ENCODE measurements at places on chromosomes 1 and 21.

DNA sequence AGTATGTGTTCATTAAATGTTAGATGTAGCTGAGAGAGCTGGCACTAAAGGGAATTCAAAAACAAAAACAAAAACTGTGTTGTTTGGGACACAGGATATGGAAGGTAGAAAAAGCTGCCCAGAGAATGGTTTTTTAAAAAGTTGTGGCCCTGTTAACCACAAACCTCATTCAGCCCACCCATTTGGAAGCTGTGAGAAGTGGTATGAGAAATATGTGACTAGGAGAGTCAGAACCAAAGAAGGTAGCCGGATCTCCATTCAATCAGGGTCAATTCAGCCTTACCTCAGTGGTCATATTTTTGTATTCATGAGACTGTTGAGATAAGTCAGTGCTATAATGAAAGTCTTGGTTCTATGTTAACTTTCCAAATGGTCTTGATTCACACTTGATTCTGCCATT is 29.8 kb upstream of the CACYBP start:
- no peak for DNase-seq

- no peak for DNase-seq
These were observed 94.4 kb upstream of the KCTD3 start for GRCh38 chr1:215472723-215473122.

DNA sequence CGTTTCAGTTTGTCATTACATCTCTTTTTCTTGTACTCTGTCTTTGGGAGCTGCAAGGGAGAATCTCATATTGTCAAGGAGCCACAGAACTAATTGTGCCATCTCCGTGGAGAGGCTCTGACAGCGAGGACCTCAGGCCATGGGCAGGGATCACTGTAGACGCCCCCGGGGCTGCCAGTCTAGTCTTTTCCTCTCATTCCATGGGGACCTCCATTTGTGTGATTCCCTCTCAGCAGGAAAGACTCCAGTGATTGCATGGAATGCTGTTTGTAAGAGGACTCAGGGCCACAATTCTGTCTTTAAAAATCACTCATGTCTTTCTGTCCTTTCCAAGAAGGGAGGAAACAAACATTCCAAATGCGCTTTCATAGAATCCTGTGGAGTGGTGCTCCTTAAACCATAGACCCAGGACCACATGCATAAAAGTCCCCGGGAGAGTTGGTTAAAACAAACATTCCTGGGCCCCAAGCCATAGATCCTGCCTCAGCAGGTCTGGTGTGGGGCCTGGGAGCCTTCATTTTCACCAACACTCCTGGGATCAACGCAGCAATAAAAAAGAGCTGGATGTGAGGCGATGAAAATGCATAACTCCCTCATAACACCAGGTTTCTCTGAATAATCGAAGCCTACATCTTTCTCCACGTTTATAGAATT is 104.5 kb downstream of the ZP4 start:
- no peak for DNase-seq

GRCh38 chr1:202306535-202307345 is 35.0 kb downstream of the UBE2T start:
- no peak for DNase-seq

DNA sequence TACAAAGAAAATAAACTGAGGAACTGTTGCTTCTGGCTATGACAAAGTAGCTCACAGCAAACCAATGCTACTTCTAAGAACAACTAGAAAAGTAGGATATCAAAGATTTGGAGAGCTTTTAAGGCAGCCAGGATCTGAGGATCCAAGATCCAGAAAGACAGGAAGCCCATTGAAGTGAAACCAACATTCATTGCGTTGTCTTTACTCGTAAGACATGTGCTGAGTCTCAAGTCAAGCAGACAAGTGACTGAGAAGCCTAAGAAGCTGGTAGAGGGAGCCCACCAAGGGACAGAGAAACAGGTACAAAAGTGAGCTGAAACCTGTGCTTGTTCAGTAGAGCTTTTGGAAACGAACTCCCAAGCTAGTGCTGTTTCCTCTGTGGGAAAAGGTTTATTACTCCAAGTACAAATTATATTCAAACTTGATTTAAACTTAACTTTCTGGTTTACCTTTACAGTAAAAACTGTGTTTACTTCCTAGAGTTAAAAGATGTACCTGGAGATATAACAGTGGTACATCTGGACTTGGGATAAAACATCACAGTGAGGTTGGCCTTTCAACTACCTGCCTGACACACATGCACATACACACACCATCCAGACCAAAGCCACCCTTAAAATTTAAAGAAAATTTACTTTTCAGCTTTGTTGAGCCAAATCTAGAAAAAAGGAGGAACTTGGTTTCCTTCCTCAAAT is 41.2 kb downstream of the NME7 start:
- DNase-seq, result no peak

- DNase-seq, result no peak
These were observed 234.2 kb upstream of the PTBP2 start for GRCh38 chr1:96487394-96487793.

- DNase-seq, result peak; percentile 12
These were observed 3.8 kb downstream of the BCL9 start for GRCh38 chr1:147545133-147545532.

- no peak for DNase-seq
These were observed 113.3 kb downstream of the PTPN14 start for GRCh38 chr1:214438075-214438474.

DNA sequence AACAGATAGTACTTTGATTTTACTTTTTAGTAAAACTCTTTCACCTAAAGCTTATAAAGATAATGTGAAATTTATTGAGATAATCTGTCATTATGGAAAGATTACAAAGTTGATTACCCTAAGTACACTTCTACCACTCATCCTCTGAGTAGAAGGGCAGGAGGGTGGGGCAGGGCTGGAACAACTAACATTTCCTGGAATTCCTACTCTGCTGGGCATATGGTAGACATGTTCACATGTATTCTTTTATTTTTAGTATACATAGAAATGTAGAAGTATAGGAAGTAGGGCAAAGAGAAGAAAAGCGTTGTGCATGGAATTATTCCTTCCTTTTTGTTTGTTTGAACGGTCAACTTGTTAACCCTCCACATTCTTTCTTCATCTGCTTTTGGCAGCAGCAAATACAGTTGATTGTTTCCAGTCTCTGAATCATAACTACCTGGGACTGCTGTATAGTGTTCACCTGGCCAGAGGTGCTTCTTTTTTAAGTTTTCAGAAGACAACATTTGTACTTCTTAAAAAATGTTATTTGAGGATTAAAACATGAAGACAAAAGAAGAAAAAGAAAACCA is 85.1 kb downstream of the POU2F1 start:
- DNase-seq, result no peak

DNA sequence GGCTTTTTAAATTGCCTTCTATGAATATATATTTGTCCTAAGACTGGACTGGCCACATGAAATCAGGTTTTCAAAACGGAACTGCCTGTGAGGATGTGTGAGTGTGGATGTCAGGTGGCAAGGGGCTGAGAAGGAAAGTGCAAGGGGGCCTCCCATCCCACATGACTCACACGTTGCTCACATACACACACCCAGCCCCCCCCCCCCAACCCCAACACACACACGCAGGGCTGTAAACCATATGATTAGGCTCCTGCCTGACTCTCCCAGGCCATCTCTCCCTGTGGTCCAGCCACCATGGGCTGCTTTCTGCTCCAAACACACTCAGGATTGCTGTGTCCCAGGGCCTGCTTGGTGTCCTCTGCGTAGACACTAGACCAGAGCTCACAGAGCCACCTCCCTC is 22.4 kb downstream of the DEGS1 start:
- no peak for DNase-seq

DNA sequence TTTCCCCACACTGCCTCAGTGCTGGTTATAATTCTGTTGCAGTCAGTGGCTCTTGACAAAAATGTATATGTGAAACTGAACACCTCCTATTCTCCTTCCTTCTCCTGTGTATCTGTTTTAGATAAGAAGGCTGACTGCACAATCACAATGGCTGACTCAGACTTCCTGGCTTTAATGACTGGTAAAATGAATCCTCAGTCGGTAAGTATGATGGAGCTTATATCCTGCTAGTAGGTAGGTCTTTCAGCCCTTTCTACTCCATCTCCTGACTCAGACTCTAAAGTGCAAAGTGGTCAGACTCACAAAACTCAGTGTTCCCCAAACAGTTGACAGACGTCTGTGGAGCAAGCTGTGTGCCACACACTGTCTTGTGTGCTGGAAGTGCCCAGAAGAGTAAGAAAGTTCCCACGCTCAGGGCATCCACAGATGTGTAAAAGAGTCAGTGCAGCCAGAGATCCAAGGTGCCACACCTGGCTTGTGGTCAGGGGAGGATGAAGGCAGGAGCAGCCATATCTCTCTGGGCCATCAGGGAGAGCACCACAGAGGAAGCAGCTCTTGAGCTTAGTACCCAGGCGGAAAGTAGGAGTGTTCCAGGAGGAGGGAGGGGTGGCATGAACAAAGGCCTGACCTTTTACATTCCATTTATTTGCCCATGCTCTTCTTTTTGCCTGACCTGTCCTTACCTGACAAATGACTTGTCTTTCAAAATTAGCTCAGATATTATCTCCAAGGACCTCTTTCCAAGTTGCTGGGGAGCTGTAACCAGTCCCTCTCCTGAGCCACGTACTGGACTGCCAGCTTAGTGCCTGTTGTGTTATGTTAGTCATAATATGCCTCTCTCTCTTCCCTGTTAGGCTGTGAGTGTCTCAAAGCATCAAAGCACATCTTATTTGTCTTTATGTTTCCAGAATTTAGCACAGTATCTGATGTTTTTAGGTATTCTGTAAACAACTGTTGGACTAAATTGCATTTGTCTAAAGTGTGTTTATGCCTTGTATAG is 14.0 kb upstream of the PODN start:
- no peak for DNase-seq

GRCh38 chr1:10794724-10795275 is 1.6 kb downstream of the CASZ1 start:
- no peak for DNase-seq

DNA sequence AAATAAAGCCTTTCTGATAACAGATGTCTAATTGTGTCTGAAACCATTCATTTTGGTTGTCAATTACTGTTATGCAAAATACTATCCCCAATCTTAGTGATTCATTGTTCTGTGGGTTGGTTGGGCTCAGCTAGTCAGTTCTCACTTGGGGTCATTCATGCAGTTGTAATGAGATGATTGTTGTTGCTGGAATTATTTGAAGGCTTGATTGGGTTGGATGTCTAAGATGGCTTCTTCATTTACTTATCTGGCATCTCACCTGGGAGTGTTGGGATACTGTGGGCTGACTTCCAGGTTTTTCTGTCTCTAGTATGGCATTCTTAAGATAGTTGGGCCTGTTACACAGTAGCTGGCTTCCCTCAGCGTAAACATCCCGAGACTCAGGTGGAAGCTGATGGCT is 217.8 kb upstream of the B3GALT2 start:
- no peak for DNase-seq

GRCh38 chr1:110339407-110340206 is 430 bp downstream of the RBM15 start:
- no peak for DNase-seq

DNA sequence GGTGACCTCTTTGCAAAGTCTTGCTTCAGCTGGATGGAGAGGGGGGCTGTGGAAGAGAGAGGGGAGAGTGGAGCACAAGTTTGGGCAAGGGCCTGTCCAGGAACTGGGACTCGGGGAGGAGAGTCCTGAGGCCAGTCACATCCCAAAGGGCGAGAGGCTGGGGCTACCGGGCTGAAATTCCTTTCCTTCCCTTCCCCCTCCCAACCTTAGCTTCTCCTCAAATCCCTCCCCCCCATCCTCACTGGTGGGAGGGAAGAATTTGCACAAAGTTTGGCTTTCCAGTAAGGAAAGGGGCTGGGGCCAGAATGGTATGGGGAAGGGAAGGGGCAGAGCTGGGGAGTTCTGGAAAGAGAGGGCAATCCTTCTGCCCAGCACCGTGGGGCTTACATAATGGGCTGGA is 854 bp downstream of the CNTN2 start:
- DNase-seq, result no peak

DNA sequence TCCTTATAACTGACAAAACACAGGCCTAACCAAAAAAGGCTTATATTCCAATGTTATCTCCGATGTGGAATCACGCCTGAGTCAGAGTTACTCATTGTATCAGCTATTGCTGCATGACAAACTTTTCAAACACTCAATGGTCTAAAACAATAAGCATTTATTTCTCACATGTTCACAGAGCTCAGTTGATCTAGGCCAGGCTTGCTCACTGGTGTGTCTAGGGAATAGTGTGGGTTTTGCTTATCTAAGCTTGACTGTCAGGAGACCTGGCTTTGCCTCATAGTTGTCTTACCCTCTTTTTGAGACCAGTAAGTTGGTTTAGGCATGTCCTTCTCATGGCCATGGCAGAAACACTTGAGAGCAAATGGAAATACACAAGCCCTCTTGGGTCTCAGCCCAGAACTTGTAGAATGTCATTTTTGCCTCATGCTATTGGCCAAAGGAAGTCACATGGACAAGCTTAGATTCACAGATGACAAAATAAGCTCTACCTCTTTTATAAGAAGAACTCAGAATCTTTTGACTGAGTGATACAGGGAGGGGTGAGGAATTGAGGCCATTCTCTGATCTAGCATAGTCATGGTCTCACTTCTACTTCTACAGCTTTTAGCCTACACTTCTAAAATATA is 130.8 kb downstream of the HMCN1 start:
- no peak for DNase-seq

DNA sequence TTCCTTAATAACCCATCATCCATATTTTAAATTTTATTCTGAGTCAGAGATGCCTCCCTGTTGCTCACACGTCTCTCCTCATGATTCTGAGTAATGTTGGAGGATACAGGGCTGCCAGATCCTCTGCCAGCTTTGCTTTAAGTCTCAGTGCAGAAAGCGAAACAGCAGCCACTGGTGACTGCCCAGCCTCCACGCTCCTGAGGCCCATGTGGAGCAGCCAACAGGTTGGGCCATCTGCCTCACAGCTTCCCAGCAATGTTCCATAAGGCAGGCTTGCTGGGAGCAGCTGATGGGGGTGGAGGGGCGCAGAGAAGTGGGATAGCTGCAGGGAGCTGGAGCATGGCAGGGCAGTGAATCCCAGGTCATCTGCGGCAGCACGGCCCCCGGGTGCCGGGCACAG is 104.2 kb downstream of the IGSF21 start:
- peak; percentile 3 for DNase-seq

DNA sequence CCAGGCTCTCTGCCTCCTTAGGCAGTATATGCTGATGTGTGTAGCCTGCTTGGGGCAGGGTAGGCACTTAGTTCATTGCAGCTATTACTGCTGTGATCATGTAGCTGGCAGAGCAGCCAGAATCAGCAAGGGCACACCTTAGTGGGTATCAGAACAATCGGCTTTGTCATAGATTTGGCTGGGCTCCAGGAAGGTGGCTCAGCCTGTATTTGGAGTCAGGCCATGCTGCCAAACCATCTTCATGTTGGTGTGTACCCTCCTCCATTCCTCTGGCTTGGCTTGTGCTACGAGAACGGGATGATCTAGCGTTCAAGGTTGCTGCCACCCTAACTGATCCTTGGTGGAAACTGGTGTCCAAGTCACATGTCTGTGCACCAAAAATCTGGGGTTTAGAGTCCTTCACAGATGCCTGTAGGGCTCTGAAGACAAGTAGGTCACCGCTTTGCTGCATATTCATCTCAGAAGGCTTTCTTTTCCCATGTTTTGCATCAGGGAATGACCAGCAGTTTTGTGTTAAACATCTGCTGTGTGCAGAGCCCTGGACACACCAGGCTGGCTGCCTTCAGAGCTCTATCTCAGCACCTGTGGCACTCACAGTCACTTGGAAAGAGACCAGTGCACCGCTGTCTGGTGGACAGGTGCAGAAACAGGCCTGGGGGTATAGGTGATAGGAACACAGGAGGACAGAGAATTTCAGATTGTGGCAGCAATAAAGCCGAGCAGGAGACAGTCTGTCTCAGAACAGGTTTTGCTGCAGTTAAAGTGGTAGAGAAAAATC is 23.7 kb downstream of the VANGL1 start:
- DNase-seq, result no peak
